Spleen (tissue), 13 donors: ENCODE measurements at places on chromosomes 2 and 18. TPM values are rescaled to one million over a fixed set of nuclear protein-coding genes. Genes with fewer than 3 reads are reported as not detected.
A peak's percentile ranks its signal among the peaks of the same experiment; 100 is the strongest.

DNA sequence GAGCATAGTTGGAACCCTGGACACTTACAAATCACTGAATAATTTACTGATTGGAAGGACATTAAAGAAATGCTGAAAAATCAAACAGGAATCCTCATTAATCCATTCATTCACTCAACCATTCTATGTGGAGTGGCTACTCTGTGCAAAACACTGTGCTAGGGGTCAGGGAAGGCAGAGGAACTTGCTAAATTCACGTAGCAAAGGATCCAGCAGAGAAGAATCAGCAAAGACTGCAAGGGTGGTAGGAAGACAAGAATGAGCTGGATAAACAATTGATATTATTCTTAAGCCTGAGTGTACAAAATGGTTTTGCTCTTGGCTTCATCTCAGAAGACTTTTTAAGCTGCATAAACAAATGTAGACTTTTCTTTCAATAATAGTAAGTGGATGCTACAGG, 164.3 kb upstream of the CAVIN2 start:
- H3K4me1 ChIP-seq = no peaks in the 10 kb centered on the region
- no peaks in the 10 kb centered on the region for H3K36me3 ChIP-seq
- no peak overlapping the region for H3K4me3 ChIP-seq
- no peak overlapping the region for H3K27ac ChIP-seq

GRCh38 chr2:64417624-64418023, 36.3 kb upstream of the LGALSL start:
- H3K4me1 ChIP-seq = peaks cover 12% of the 10 kb centered on the region
- no peaks in the 10 kb centered on the region for H3K36me3 ChIP-seq
- H3K27me3 ChIP-seq = no peaks in the 10 kb centered on the region
- no peak overlapping the region for H3K4me3 ChIP-seq
- no peak overlapping the region for H3K27ac ChIP-seq

DNA sequence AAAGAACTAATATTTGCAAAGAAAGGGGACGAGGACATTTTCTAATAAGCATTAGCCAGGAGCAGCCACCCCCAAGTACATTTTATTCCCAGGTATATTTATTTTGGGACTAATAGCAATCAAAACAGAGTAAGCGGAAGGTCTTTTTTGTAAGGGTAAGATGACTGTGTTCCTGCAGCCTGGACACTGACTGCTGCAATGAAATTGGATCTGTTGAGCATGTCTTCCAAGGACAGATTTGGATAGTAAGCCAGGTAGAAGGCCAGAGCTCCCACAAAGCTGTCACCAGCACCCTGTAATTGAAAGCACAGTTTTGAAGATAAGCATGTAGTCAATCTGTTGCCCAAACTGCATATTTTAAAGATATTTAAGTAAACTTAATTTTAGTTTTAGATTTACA, 10.0 kb downstream of the MRPL33 start:
- no peak overlapping the region for H3K4me3 ChIP-seq
- H3K27ac ChIP-seq = no peak overlapping the region
- H3K4me1 ChIP-seq = peaks cover 35% of the 10 kb centered on the region
- H3K36me3 ChIP-seq = peaks cover 7% of the 10 kb centered on the region

DNA sequence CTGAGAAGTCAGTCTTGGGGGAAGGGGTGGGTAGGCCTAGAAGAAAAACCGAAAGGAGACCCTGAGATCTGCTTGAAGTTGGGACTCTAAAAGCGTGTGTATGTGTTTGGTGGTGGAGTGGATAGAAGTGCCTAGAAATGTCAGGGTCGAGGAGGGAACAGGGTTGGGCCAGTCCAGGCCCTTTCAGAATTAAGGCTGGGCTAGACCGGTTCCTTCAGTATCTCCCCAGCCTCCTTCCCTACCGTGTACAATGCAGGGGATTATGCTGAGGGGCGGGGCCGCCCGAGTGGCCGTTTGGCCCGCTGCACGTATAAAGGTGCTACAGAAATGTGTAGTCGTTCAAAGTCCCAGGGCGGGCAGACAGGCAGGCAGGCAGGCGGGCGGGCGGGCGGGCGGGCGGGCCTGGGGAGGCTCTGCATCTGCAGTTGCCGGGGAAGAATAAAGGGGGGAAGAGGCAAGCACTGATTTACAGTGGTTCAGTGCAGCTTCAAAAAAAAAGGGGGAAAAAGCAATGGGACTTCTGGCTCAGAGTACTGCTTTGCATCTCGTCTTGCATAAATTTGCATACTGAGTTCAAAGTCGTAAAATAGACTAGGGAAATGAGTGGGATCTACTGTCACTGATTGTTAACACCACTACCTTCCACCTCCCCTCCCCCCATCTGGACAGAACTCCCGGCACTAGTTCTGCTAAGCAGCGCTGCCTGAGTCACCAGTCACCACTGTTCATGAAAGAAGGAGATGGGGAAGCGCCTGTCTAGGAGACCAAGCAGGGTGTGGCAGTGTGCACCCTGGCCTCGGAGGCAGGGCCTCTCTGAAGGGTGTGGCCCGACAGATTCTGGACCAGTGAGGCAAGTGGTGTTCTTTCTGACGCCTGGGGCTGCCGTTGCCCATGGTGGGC, 3.6 kb downstream of the IGFBP2 start:
- peaks cover 18% of the 10 kb centered on the region for H3K4me1 ChIP-seq
- peak overlapping the region; percentile 4 for H3K27ac ChIP-seq
- H3K36me3 ChIP-seq = no peaks in the 10 kb centered on the region
- DNase-seq = no peak

GRCh38 chr18:25112821-25113434, 239.0 kb downstream of the ZNF521 start:
- no peak overlapping the region for H3K4me3 ChIP-seq
- no peak for DNase-seq
- no peak overlapping the region for H3K27ac ChIP-seq

GRCh38 chr2:189402932-189403331, 38.3 kb upstream of the WDR75 start:
- peaks cover 3% of the 10 kb centered on the region for H3K4me1 ChIP-seq
- H3K4me3 ChIP-seq = no peak overlapping the region
- no peak overlapping the region for H3K27ac ChIP-seq
- no peak for DNase-seq
- no peaks in the 10 kb centered on the region for H3K27me3 ChIP-seq

GRCh38 chr2:157488877-157489276, 45.0 kb upstream of the CYTIP start:
- H3K4me3 ChIP-seq = no peak overlapping the region
- no peaks in the 10 kb centered on the region for H3K36me3 ChIP-seq
- H3K27me3 ChIP-seq = no peaks in the 10 kb centered on the region
- peaks cover 11% of the 10 kb centered on the region for H3K4me1 ChIP-seq
- no peak for DNase-seq

Gene TUBA4B
- polyA plus RNA-seq = not detected

DNA sequence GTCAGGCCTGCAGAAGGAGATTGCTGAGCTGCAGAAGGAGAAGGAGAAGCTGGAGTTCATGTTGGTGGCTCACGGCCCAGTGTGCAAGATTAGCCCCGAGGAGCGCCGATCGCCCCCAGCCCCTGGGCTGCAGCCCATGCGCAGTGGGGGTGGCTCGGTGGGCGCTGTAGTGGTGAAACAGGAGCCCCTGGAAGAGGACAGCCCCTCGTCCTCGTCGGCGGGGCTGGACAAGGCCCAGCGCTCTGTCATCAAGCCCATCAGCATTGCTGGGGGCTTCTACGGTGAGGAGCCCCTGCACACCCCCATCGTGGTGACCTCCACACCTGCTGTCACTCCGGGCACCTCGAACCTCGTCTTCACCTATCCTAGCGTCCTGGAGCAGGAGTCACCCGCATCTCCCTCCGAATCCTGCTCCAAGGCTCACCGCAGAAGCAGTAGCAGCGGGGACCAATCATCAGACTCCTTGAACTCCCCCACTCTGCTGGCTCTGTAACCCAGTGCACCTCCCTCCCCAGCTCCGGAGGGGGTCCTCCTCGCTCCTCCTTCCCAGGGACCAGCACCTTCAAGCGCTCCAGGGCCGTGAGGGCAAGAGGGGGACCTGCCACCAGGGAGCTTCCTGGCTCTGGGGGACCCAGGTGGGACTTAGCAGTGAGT, 19.4 kb downstream of the FOSL2 start:
- no peak overlapping the region for H3K4me3 ChIP-seq
- peak; percentile 77 for DNase-seq
- peak overlapping the region; percentile 84 for H3K27ac ChIP-seq
- H3K36me3 ChIP-seq = peaks cover 96% of the 10 kb centered on the region
- H3K4me1 ChIP-seq = peaks cover 31% of the 10 kb centered on the region
- H3K27me3 ChIP-seq = no peaks in the 10 kb centered on the region

DNA sequence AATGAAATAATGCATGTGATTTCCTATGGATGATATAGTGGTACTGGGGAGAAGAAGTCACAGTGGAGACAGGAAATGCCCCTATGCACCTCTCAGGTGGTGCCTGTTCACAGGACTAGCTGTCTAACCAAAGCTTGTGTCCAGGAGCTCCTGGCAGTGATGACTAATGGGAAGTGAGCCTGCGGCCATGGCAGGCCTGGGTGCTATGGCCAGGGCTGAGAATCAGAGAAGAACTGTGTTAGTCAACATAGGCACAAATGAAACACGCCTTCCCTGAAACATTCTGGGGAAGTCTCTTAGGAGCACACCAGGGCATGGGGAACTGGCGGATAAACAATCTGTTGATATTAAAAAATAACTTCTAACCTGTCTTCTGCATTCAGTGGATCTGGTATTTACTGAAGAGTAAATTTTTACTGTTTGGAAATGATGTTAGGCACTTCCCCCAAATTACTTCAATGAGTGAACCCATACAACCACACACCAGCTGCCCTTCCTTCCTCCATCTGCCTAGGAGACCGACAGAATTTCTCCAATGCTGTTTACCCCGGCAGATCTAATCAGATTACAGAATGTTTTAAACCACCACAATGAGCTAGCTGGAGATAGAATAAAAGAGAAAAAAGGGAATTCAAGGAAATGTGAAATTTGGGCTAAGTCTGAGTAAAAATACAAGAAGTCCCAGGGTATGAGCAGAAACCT, 67.4 kb downstream of the MEP1B start:
- no peak overlapping the region for H3K27ac ChIP-seq
- DNase-seq = no peak
- no peaks in the 10 kb centered on the region for H3K36me3 ChIP-seq
- H3K4me1 ChIP-seq = no peaks in the 10 kb centered on the region
- H3K27me3 ChIP-seq = peaks cover 11% of the 10 kb centered on the region

Gene PMAIP1
- polyA plus RNA-seq = 10.1 TPM

DNA sequence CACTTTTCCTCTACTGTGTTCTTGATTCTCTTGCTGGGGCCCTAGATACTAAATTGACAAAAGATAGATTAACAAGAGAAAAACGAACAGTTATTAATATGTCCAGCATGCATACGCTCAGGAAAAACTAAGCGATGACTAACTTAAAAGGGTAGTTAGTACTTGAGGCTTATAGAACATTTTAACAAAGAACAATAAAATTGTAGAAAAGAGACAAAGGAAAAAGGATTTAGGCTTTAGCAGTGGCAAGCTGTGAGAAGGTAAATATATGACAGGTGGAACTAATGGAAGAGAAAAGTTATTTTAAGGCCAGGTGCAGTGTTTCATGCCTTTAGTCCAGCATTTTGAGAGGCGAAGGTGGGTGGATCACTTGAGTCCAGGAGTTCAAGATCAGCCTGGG, 75.6 kb downstream of the MRO start:
- no peaks in the 10 kb centered on the region for H3K4me1 ChIP-seq
- H3K4me3 ChIP-seq = no peak overlapping the region
- no peaks in the 10 kb centered on the region for H3K36me3 ChIP-seq
- no peak overlapping the region for H3K27ac ChIP-seq
- H3K27me3 ChIP-seq = no peaks in the 10 kb centered on the region

- H3K27me3 ChIP-seq = no peaks in the 10 kb centered on the region
- H3K4me3 ChIP-seq = no peak overlapping the region
- H3K27ac ChIP-seq = no peak overlapping the region
- peak; percentile 68 for DNase-seq
- no peaks in the 10 kb centered on the region for H3K36me3 ChIP-seq
- no peaks in the 10 kb centered on the region for H3K4me1 ChIP-seq
Measured at GRCh38 chr2:121199281-121200010, 85.6 kb downstream of the TFCP2L1 start.

Gene LRRC30
- not detected for polyA plus RNA-seq

Gene RESP18
- polyA plus RNA-seq = not detected

Gene PLB1
- polyA plus RNA-seq = 4.5 TPM

Gene MOGAT1
- not detected for polyA plus RNA-seq

GRCh38 chr2:148654435-148654834, 9.9 kb downstream of the EPC2 start:
- no peak overlapping the region for H3K4me3 ChIP-seq
- no peaks in the 10 kb centered on the region for H3K27me3 ChIP-seq
- peak overlapping the region; percentile 15 for H3K27ac ChIP-seq
- no peak for DNase-seq
- H3K36me3 ChIP-seq = no peaks in the 10 kb centered on the region

Gene LNPK
- 2.1 TPM for polyA plus RNA-seq

DNA sequence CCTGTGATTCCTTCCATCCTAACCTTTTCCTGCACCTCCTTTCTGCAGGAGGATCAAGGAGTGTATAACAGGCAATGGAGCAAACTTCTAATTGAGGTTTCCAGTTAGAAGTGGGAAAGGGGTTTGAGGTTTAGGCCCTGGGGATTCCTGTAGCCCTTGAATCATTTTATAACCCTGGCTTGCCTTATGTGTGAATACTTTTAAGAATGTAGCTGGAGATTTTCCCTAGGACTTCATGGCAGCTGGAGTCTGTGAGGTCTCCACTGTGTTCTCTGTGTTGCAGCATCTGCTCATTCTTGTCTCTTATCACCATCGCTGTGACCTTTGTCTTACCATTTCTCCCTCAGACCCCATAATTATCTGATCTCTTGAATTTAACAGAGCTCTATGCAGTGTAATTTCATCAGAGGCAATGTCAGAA, 370.2 kb upstream of the SLC14A2 start:
- peaks cover 10% of the 10 kb centered on the region for H3K4me1 ChIP-seq
- no peak for DNase-seq
- no peaks in the 10 kb centered on the region for H3K36me3 ChIP-seq
- H3K27ac ChIP-seq = no peak overlapping the region
- no peak overlapping the region for H3K4me3 ChIP-seq
- no peaks in the 10 kb centered on the region for H3K27me3 ChIP-seq

DNA sequence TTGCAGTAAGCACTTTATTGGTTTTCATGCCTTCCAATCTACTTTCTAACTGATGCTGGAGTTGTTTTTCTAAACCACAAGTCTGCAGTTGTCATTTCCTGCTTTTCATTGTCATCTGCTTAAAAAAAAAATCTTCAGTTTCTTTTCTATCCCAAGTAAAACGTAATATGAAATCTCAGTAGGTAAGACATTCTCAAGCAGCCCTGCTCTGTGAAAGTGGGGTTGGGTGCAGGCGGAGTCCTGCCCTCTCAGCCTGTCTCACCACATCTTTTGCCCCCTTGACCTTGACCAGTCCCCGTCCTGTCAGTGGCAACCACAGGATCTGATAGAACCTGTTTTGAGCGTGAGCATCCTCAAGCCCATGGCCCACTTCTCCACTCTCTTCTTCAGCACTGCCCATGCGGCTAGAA, 80.0 kb upstream of the CPO start:
- H3K4me1 ChIP-seq = no peaks in the 10 kb centered on the region
- H3K36me3 ChIP-seq = no peaks in the 10 kb centered on the region
- no peak overlapping the region for H3K27ac ChIP-seq
- H3K27me3 ChIP-seq = no peaks in the 10 kb centered on the region

Gene PKDCC
- 44.0 TPM for polyA plus RNA-seq

DNA sequence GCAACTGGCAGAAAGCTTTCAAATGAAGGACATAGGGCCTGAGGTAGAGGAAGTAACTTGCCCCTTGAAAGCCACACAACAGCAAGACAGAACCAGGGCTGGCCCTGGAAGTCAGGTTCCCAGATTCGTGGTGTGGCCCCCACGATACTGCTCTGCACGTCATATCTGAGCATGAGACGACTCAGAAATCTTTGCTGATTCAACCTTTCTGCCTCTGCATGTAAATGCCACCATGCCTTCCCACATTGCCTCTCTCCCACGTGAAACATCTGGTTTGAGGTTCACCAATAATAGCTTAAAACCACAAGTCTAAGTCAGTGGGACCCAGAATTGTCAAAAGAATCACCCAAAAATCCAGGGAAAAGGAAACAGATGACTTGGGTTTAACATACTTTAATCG, 214.0 kb upstream of the TRIB2 start:
- no peaks in the 10 kb centered on the region for H3K36me3 ChIP-seq
- H3K4me3 ChIP-seq = no peak overlapping the region
- peaks cover 23% of the 10 kb centered on the region for H3K4me1 ChIP-seq
- peak overlapping the region; percentile 70 for H3K27ac ChIP-seq
- no peaks in the 10 kb centered on the region for H3K27me3 ChIP-seq

Gene SLC14A1
- 8.2 TPM for polyA plus RNA-seq
